HepG2 (cell line): ENCODE measurements at places on chromosomes 5 and 9. TPM values are rescaled to one million over a fixed set of nuclear protein-coding genes. Genes with fewer than 3 reads are reported as not detected.

Gene TRPM3
- not detected in 2 replicates for total RNA-seq

Gene PCDHGA1
- 0.04 and 0.31 TPM in 2 replicates for total RNA-seq

Gene TAF1L
- total RNA-seq: not detected in 2 replicates

Gene NIPAL4
- not detected in 2 replicates for total RNA-seq

Gene SLC6A3
- not detected in 2 replicates for total RNA-seq

Gene PCDHGA12
- 0.13 TPM in 1 of 2 replicates, not detected in the other for total RNA-seq
